Stimulated activated CD4-positive, alpha-beta T cell treated with anti-CD3 and anti-CD28 coated beads, Interleukin-12 subunit alpha, Interleukin-12 subunit beta, amount 100 ng/mL, for 4 hours (primary cell): ENCODE measurements at places on chromosomes 7 and 10.

DNA sequence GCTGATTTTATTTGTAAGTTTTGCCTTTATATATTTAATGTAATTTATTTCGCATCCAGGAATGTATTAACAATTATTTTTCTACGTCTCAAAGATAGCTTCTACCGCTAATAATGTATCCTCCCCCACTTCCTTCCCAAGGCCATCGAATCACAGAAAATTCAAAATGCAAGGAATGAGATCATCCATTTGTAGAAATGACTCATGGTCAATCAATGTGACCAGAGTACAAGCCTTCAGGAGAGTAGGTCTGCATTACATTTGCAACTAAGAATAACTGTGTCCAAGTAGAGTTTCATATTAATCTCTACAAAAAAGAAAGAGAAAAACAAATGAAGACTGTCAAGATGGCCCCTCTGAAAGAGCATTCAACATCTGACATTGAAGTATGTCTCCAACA is 205.9 kb upstream of the PHF14 start:
- DNase-seq = no peak

GRCh38 chr10:12031404-12031803 is 11.2 kb downstream of the UPF2 start:
- DNase-seq = no peak

- no peak for DNase-seq
Observed at GRCh38 chr10:44467900-44468299, 83.0 kb upstream of the CXCL12 start.

GRCh38 chr10:7098160-7098762 is 312.6 kb downstream of the SFMBT2 start:
- DNase-seq = no peak

DNA sequence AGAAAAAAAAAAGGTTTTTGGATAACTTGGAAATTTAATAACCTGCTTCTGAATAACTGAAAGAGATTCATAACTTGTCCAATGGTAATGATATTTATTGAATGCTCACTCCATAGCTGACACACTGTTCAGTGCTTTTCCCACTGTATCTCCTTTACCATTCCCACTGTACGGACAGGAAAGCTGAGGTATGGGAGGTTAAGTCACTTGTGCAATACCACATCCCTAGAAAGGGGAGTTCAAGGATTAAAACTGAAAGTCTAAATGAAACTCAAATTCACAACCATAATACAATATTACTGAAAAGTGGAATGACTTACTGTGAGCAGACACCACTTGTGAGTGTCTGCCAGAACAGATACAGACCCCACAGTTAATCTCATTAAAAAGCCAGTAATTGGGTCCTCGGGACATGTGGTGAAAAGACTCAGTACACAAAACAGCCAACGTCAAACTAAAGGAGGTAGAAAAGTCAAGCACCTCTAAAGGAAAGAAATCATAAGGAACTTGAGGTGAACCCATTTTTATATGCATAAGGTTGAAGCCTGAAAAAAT is 13.8 kb upstream of the RHOBTB1 start:
- no peak for DNase-seq

DNA sequence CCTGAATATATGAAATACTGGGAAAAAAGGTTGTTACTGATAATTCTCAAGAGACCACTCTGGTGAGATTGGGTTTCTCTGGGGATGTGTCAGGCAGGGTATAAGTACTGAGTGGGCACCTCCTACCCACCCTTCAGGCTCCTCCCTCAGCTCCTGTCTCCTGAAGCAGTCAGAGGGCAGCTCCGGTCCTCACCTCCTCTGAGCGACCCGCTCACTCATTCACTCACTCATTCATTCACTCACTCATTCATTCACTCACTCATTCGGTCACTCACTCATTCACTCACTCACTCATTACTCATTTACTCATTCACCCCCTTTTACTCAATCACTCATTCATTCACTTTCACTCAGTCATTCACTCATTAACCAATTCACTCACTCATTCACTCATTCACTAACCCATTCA is 6.9 kb upstream of the PFKP start:
- no peak for DNase-seq

DNA sequence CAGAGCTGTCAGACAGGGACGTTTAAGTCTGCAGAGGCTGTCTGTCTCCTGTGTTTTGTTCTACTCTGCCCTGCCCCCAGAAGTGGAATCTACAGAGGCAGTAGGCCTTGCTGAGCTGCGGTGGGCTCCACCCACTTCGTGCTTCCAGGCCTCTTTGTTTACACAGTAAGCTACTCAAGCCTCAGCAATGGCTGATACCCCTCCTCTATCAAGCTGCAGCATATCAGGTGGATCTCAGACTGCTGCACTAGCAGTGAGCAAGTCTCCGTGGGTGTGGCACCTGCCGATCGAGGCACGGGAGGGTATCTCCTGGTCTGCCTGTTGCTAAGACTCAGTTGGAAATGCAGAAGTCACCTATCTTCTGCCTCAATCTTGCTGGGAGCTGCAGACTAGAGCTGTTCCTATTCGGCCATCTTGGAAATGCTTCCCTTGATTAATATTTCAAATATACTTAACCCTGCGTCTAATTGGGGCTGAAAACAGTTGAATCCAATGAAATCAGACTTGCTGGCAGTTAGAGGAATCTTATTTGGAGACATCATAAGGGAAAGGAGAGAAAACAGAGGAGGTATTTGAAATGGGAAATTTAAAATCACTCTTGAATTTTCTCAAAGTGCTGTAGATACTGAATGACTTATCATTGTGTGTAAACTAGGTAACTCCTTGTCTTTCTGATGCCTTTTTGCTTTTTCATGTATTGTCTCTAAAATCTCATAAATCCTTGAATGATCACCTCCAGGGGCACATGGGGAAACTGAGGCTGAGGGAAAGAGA is 13.8 kb upstream of the CYP3A5 start:
- DNase-seq = peak; percentile 0

DNA sequence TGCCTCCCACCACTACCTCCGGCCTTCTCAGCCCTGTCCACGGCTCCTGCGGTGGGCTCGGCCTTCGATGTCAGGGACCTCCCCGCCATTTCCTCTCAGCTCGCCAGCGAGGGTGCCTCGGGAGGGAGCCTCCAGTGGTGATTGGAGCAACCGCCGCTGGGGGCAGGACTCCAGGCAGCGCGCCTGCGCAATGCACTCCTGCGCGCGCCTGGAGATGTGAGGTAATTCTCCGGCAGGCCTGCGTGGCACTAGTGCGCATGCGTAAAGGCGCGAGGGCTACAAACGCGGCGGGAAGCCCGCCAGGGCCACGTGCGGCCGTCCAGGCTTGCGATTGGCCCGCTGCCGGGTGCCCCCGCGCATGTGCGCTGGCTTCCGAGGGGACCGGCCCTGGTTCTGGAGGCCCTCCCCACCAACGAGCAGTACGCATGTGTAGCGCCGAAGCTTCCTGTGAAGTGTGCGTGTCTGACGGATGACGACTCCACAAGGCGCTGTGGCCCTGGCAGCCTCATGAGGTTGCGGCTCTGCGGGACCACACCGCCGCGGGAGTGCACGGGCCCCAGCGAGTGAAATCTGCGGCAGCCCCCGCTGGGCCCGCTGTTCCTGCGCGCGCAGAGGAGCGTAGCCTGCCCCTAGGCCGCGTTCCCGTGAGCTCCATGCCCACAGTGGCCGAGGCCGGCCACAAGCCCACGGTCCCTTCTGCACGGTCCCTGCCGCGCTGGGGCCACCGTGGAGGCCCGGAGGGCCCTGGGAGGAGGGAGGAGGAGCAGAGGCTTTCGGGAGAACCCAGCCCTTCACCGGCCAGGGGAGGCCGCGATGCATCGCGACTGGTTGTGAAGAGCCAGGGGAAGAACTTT is at the start of gene SYCE1:
SYCE1 (minus strand) TSS at position 143 of the 854 bp plus-strand sequence; CDS start at position 89, 54 bp downstream.
- DNase-seq = no peak

DNA sequence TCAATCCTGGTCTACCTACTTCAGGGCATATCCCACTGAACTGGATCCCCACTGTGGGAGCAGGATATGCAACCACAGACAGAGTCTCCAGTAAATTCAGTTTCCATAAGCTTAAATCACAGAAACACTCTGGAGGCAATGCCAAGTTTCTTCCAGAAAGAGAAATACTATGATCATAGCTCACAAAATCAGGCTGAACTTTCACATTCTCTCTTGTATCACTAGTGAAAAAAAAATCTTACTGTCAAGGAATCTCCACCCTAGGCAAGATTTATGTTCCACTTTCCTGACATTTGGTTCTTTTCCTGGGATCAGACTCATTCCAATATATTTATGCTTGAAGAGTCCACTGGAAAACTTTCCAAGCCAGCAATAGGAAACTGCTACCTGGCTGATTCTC is 749.0 kb downstream of the SUGCT start:
- no peak for DNase-seq

DNA sequence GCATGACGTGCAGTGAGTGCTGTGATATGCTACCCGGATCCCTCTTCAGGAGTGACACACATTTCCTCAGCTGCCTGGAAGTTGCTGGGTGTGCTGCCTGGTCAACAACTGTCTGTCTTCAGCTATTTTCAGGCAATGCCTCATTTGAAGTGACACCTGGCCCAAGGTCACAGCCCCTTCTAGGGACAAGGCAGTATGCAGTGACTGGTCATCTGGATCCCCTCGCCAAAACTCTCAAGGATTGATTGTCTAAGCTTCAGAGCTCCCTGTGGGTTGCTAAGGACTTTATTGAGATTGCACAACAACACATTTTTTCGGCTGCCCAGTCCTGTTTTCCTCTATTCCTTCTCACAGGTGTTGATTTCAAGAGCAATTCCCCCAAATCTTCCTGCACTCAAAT is 108.8 kb downstream of the GNAI1 start:
- no peak for DNase-seq

GRCh38 chr7:134936893-134937510 is 49.3 kb upstream of the AGBL3 start:
- DNase-seq = no peak

- no peak for DNase-seq
Observed at GRCh38 chr7:55053651-55054571, 35.1 kb downstream of the EGFR start.

- DNase-seq = no peak
Observed at GRCh38 chr10:130357951-130358350, 221.8 kb downstream of the GLRX3 start.

GRCh38 chr7:6106140-6106904 is 75.1 kb downstream of the ANKRD61 start:
- no peak for DNase-seq

DNA sequence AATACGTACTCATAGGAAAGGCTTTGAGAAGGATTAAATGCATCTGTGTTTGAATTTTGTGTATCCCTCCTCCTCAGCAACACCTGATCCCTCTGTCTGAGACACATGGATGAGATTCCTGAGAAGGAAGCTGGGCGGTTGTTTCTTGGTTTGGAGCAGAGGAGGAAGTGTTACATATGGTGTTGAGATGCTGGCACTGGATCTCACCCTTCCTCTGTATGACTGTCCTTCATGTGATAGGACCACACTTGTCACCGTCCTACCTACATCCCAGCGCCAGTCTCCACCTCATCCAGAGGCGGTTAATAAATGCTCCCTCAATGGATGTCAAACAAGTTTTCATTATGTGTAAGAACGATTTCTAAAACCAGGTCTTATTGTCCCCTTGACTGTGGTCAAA is 49.4 kb upstream of the KLF6 start:
- no peak for DNase-seq

- DNase-seq = peak; percentile 57
Observed at GRCh38 chr7:17298840-17299482, 509 bp downstream of the AHR start.

- DNase-seq = no peak
Observed at GRCh38 chr7:96675548-96675947, 34.1 kb downstream of the SEM1 start.

DNA sequence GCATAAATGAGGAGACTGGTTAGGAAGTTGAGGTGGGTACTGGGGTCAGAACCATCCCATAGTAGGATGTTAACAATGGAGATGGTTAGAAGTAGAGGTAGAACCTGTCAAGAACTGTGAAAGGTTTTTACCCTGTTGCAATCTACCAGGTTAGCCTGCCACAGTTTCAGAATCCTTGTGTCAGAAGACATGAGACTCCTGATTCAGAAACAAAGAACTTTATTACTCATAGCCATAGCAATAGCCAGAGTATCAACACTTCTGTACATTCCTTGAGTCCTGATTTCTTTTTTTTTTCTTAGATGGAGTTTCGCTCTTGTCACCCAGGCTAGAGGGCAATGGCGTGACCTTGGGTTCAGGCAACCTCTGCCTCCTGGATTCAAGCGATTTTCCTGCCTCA is 200.9 kb downstream of the GRM3 start:
- no peak for DNase-seq

- no peak for DNase-seq
Observed at GRCh38 chr7:104093127-104093526, 103.7 kb upstream of the RELN start.

GRCh38 chr10:11379771-11380170 is 231.7 kb downstream of the USP6NL start:
- no peak for DNase-seq

- DNase-seq = no peak
Observed at GRCh38 chr7:108463613-108464012, 7.4 kb upstream of the NRCAM start.

- DNase-seq = no peak
Observed at GRCh38 chr10:98252464-98252863, 15.5 kb downstream of the LOXL4 start.

GRCh38 chr10:34241226-34242000 is 573.7 kb downstream of the PARD3 start:
- DNase-seq = no peak

- no peak for DNase-seq
Observed at GRCh38 chr10:70481831-70482530, 3.4 kb downstream of the PALD1 start.

GRCh38 chr10:90007226-90007625 is 305.8 kb downstream of the KIF20B start:
- no peak for DNase-seq

DNA sequence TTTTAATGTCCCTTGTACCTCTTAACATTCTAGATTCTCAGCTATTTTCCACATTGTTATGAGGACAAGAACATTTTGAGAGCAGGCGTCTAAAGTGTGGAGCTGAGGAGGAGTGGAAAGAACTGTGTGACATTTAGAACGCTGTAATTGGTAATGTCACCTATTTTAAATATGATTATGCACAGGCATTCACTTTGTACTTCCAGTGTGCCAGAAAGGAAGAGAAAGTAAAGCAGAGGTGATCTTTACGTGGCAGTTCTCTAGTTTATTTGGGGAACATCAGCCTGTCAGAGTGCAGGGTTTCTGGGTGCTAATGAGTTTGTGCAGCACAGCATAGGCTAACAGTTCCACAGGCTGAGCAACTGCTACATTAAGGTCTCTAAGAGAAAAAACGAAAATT is 498.4 kb upstream of the POM121L12 start:
- no peak for DNase-seq

- no peak for DNase-seq
Observed at GRCh38 chr10:49610114-49610457, at the start of gene SLC18A3. TSS of gene SLC18A3 (plus strand) at chr10:49610310. CDS start at chr10:49610741, 431 bp downstream.

GRCh38 chr7:109049366-109049765 is 479.7 kb downstream of the DNAJB9 start:
- DNase-seq = no peak

GRCh38 chr10:30190577-30191552 is 131.5 kb upstream of the JCAD start:
- no peak for DNase-seq
